ENCODE measurements at places on chromosomes 1 and 21. TPM values are rescaled to one million over a fixed set of nuclear protein-coding genes. Genes with fewer than 3 reads are reported as not detected.

The VHLL gene
- not detected for total RNA-seq

The ANKRD35 gene
- not detected for total RNA-seq

The GBP5 gene
- total RNA-seq, result 0.13 TPM

The TLCD4 gene
- 1.5 TPM for total RNA-seq

The CD34 gene
- not detected for total RNA-seq

The ST6GALNAC3 gene
- 0.03 TPM for total RNA-seq

The KRTAP12-2 gene
- not detected for total RNA-seq

The LHX4 gene
- total RNA-seq, result 0.72 TPM

GRCh38 chr1:10308001-10308400 lies 90.9 kb upstream of the PGD start:
- DNase-seq, result no peak

GRCh38 chr1:20367116-20367585 lies 76.5 kb downstream of the VWA5B1 start:
- DNase-seq, result peak; percentile 62

GRCh38 chr1:51663721-51664120 lies 46.8 kb downstream of the OSBPL9 start:
- no peak for DNase-seq

- DNase-seq, result no peak
These were observed 10.9 kb upstream of the GNL2 start for GRCh38 chr1:37606481-37607263.

- no peak for DNase-seq
These were observed 50.5 kb downstream of the HSPG2 start for GRCh38 chr1:21886486-21887215.

- DNase-seq, result no peak
These were observed 24.7 kb upstream of the CNN3 start for GRCh38 chr1:94951509-94952208.

- no peak for DNase-seq
These were observed 429.9 kb upstream of the ZRANB2 start for GRCh38 chr1:71510725-71511124.

DNA sequence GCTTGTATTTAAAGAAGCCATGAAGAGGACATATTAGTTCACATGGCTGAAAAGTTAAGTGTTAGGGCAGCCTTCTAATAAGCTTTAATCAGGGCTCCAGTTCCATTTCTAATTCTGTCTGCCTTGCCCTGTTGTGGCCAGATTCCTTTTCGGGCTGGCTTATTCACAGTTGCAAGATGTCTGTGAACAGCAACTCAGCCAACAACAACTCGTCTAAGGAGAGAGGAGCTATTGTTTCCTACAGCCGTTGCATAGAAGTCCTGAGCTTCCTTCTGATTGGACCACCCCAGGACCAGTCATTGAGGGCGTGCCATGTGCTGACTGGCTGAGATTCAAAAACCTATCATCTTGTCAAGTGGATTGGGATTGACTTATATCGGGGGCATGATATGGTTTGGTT lies 18.6 kb upstream of the COQ8A start:
- DNase-seq, result no peak

- peak; percentile 33 for DNase-seq
These were observed 157.3 kb downstream of the KCNJ6 start for GRCh38 chr21:37758982-37759381.

GRCh38 chr1:21320410-21321108 lies 30.3 kb upstream of the ECE1 start:
- DNase-seq, result no peak

DNA sequence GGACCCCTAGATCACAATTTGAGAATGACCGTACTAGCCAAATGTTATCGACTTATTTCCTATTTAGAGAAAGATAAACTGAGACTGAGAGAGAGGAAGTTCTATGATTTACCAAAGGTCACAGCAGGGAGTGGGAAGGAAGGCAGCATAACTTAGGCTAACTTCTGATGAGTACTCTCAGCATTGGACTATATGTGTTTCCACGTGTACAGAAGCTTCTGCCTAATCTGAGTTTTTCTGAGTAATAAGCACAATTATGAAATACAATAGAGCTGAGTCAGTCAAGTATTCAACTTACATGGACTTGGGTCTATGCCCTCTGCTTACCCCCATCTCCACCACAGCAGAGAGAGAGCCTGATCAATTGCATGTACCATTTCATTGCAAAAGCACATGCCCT lies 88.1 kb upstream of the HIVEP3 start:
- DNase-seq, result no peak

DNA sequence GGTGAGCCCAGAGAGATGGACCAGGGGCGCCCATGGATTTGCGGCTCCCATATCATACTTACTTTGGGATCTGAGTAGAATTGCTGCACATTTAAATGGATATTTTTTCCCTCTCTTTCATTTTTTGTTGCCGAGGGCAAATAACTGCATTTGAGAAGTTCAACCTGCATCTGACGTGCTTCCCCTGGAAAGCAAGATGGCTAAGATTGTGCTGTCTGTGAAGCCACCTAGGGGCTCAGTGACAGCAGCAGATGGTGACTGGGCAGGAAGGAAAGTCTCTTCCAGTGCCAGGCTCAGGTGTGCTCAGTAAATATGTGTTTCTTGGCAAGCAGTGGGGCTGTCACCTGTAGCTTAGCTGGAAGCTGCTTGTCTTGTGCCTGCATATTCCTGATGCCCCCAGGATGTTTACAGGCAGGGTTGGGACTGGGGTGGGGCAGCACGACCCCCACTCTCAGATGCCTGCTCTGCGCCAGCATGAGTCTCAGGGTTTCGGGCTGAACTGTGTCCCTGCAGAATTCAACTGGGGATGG lies 59.8 kb upstream of the ETV3 start:
- DNase-seq, result no peak

GRCh38 chr1:227844320-227845146 lies 29.1 kb downstream of the PRSS38 start:
- no peak for DNase-seq

GRCh38 chr1:94092210-94092613 lies 28.7 kb downstream of the ABCA4 start:
- peak; percentile 90 for DNase-seq

GRCh38 chr1:243287652-243288051 lies 31.8 kb downstream of the SDCCAG8 start:
- peak; percentile 97 for DNase-seq

DNA sequence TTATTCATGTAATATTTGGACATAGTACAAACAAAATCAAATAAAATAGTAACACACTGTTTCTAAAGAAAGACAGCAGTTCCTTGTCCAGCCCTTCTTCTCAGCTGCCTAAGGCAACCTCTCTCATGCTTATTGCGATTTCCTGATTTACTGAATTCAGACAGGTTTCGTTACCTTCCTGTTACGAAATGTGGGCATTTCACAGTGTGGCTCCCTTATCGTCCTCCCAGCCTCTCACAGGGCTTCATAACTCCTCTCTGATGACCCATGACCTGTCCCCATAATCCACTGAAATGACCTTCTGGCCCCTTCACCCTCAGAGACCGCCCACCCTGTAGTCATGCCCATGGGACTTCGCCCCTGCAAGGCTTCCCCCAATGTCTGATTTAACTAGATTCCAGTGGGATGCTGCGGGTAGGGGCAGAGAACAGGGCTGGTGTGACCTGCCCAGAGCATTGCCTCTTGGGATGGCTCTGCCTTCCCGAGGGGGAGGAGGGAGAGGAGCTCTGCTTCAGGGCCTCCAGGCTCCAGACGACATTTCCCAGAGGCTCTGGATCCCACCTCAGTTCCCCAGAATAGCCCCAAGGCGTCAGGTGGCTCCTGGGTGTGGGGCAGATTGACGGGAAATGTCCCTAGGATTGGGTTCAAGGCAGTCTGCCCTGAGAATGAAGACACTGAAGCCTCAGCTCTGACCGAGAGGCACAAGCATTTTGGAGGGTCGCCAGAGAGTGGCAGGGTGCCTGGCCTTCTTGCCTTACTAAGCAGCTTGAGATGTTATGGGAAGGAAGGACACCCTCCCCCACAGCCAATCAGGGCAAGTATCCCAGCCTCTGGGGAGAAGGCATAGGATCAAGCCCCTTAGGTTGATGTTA lies 20.6 kb downstream of the PADI2 start:
- DNase-seq, result no peak

DNA sequence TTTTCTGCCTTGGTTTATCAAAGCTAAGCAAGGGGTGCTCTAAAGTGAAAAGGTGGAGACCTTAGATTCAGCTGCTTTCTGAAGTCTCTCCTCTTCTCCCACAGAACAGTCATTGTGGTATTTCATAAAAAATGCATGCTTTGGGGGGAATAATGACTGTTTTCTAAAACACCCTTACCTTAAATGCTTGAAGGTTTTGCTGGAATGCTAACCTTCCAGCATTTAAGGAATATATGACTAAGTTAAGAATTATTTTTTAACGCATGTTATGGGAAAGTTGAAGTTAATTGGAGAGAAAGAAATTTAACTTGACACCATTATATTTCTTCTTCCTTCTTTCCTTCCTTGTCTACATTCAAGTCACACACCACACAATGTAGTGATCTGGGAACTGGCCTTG lies 162.5 kb downstream of the ROR1 start:
- DNase-seq, result no peak

DNA sequence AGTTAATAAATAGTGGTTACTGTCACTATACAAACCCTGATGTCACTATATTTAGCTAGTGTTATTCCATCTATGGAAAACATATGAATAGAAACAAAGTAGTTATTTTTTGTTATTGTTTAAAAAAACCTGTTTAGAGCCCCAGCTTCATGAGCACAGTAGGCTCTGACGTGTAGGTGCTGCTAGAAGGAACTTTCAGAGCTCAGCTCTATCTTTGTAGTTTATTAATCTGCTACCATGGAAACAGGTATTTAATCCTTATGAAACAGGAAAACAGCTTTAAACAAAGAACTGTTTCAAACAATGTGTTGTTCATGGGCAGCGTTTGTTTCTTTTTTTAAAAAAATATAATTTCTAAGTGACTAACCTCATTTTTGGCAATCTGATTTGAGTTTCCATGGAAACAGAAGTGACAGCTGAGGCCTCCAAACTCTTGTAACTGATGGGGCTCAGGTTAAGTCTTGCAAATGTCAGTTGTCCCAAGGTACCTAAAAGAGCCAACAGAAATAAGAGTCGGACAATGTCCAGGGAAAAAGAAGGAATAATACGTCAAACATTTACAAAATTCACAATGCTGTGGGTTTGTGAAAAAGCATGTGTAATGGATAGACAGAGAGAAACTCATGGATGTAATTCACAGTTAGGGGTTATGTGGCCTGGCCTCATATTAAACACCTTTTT lies 162.0 kb upstream of the C21orf91 start:
- no peak for DNase-seq

DNA sequence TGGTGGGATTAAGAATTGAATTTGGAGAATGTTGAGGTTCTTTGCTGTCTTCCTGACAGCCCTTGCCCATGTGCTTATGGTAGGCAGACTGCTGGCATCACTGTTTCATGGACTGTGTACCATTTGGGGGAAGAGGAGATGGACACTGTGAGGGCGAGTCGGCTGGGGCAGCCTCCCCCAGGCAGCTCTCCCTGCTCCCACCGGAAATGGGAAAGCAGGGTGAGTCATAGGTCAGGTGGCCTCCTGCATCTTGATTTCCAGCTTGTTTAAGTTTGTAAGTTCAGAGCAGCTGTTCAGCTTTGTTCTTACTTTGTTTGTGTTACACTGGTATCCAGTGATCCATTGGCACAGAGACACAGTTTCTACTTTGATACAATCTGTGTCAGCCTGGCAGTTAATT lies 87.2 kb upstream of the CNIH3 start:
- DNase-seq, result peak; percentile 92

GRCh38 chr1:184691719-184692324 lies 62.8 kb downstream of the EDEM3 start:
- DNase-seq, result peak; percentile 12

DNA sequence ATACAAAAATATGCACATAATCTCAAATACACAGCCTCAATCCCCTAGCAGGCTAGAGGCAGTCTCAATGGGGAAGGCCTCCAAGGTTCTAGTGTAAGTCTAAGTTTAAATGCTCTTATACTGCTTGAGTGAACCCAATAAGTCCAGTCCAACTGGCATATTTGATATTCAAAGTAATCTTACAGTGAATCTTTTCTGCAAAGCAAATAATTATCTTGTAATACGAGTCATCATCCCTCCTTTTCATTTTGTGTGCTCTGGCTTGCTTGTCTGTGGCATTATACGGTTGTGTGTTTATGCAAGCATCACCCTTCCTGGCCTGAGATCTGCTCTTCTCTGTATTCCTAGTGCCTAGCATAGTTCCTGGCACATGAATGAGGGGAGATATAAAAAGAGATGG lies 166.9 kb upstream of the HMGB4 start:
- no peak for DNase-seq

GRCh38 chr1:99943223-99943794 lies 26.5 kb upstream of the SLC35A3 start:
- DNase-seq, result peak; percentile 2

DNA sequence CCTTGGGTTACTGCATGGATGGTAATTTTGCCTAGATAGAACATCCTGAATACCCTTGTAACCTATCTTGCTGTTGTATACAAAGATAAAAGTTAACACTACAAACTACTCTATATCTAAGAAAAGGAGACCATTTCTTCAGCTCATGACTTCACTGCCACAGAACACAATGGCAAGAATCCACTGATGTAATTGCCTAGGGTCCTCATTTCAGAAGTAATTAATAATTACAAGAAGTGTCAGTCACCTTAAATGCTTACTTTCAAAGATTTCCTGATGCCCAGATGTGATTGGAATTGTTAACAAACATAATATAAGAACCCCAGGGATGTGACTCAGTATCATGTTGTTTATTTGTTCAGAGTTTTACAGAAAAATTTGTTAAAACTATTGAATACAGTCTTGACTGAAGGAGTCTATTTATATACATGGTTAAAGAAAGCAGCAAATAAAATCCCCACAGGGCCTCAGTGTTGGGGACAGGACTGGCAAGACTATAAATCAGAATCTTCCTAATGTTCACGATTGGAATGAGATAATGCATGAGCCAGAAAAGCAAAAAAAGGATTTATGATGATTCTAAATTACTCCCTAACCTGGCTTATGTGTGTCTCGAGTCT lies 83.9 kb downstream of the CRB1 start:
- DNase-seq, result no peak

All from HT1080 (cell line).